ENCODE measurements at places on chromosomes 3 and 15.

DNA sequence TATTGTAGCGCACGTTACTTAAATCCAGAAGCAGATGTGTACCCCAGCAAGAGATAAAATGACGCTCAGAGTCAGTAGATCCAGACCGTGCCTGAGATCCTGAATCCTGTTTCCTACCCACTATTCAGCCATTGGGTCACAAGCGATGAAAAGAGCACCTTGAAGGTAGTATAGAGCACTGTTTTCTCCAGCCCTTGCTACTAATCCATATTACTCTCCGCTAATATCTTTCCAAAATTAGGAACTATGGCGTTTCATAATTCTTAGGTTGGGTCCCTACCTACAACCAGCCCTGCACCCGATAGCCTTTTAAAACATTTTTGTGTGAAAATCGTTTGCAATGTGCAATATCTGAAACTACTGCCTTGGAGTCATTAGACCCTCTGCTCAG lies 596 bp downstream of the BTD start:
- DNase-seq = no peak

- DNase-seq = no peak
Measured at GRCh38 chr3:100581650-100582049, 27.8 kb upstream of the ADGRG7 start.

DNA sequence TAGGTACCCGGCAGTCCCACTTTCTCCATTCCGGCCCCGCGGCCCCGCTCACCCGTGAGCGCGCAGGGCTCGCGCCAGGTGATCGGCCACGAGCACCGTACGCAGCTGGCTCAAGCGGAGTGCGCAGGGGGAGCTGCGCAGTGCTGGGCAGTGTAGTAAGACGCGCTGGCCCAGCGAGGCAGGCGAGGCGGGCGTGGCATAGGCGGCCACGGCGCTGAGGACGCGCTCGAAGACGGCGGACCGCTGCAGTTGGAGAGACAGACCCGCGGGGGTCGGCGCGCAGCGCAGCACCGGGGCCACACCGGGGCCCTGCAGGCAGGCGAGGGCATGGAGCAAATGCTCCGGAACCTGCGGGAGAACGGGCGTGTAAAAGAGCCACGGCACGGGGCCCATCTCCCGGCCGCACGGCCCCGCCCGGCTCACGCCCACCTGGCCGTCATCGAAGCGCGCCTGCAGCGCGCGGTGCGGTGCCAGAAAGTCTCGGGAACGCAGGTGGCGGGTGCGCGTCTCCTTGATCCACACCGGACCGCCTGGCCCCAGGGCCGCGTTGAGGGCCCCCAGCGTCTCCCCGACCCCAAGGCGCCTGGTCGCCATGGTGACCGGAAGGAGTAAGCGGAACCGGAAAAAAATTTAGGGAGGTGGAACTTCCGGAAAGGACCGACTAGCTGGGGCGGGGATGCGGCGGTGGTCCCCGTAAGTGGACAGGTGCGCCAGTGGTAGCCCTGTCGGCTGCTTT lies at the start of gene DALRD3:
Gene DALRD3, minus strand, starts transcription at position 610 of the 736 bp plus-strand sequence. Its CDS starts 16 bp downstream, at position 594.
- peak; percentile 52 for DNase-seq

- DNase-seq = no peak
Measured at GRCh38 chr3:128366136-128366535, 100.6 kb downstream of the DNAJB8 start.

GRCh38 chr3:103446953-103447629 lies 1012.3 kb downstream of the ZPLD1 start:
- no peak for DNase-seq

- no peak for DNase-seq
Measured at GRCh38 chr15:69067296-69067695, 52.8 kb downstream of the NOX5 start.

DNA sequence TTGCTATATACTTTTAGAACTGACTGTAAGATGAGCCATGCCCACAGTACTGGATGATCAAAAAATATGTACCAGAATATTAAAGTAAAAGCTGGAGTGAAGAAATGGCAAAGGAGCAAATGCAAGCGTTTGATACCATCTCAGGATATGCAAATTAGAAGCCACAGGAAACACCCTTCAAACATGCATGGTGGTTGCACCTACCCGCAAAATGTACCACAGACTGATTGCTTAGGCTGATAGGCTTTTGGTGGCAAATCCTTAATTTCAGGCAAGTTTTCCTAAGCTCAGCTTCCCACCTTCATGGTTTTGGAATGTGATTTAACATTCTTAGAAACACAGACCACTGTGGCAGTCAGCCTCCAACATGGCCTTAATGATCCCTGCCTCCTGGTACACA lies 149.0 kb downstream of the PDZRN3 start:
- no peak for DNase-seq

- DNase-seq = no peak
Measured at GRCh38 chr15:80403712-80404056, 498 bp upstream of the ARNT2 start.

GRCh38 chr3:32320080-32320479 lies 71.6 kb upstream of the CMTM7 start:
- no peak for DNase-seq

GRCh38 chr15:33226559-33227181 lies 32.2 kb upstream of the FMN1 start:
- DNase-seq = peak; percentile 72

- DNase-seq = no peak
Measured at GRCh38 chr15:50431204-50431603, 7.0 kb downstream of the USP8 start.

GRCh38 chr3:43748179-43748578 lies 57.4 kb downstream of the ABHD5 start:
- DNase-seq = no peak

- DNase-seq = no peak
Measured at GRCh38 chr3:20022954-20023622, 11.0 kb upstream of the PP2D1 start.

DNA sequence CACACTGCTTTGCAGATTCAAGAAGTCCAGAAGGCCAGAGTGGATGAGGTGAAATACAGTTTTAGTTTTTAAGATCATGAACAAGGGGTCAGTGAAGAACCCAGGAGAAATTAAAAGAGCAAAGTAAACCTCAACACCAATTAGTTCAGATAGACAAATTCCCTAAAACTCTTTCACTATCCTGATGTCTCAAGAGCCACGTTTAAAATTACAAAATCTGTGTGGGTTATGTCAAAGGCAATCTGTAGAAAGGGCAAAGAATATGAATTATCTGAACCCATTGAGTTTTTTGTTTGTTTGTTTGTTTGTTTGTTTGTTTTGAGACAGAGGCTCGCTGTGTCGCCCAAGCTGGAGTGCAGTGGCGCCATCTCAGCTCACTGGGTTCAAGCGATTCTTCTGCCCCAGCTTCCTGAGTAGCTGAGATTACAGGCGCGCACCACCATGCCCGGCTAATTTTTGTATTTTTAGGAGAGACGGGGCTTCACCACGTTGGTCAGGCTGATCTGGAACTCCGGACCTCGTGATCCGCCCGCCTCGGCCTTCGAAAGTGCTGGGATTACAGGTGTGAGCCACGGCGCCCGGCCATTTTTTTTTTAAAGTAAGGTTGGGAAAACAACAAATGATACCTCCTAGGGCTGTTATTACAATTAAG lies 32.1 kb upstream of the ST3GAL6 start:
- DNase-seq = no peak

DNA sequence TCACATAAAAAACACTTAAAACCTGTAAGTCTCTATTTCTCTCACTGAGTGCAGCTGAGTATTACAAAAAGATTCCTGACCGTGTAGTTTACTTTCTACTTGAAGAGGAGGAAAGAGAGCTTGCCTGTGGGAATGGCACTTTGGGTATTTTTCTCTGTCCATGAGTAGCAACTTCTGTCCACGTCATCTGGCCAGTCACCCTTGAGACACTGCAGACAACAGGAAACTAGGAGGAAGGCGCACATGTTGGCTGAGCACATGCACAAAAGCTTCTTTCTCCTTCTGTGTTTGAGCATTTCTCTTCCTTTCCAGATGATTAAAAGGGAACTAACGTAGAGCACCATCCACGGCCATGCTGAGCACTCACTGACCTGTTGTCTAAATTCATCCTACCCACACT lies 19.7 kb downstream of the STARD5 start:
- DNase-seq = peak; percentile 33

DNA sequence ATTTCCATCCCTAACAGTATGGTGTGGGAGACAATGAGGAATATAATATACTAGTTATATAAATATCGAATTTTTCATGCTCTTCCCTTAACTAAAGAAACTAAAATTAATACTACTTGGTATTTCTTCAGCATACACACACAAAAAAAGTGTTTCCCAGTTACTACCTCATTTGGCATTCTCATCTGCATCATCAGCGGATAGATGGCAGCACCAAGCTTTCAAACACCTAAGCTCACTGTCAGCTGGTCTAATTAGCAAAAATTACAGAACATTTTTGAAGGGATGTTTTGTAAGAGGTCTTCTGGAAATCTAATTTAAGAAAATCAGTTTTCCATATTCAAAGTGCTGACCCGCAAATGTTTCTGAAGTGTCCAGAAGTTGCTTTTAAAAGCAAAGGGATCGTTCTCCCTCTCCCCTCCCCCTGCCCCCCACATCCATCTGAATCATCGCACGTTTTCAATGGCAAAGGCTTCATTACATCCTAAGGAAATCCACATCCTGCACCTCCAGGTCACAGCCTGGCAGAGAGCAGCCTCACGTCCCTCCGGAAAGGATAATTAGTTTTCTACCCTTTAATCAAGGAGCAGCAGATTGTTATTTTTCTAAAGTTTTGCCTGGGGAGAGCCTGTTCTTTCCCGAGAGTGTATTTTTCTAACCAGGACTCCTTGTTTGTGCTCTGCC lies 86.1 kb upstream of the SPATA12 start:
- DNase-seq = no peak

- DNase-seq = no peak
Measured at GRCh38 chr3:58000306-58001085, 7.7 kb upstream of the FLNB start.
